Activated T-helper 17 cell treated with anti-CD3 and anti-CD28 coated beads, Interleukin-2, amount 50 U/mL, for 72 hours (primary cell): ENCODE measurements at places on chromosomes 1 and 21.
A peak's percentile ranks its signal among the peaks of the same experiment; 100 is the strongest.

DNA sequence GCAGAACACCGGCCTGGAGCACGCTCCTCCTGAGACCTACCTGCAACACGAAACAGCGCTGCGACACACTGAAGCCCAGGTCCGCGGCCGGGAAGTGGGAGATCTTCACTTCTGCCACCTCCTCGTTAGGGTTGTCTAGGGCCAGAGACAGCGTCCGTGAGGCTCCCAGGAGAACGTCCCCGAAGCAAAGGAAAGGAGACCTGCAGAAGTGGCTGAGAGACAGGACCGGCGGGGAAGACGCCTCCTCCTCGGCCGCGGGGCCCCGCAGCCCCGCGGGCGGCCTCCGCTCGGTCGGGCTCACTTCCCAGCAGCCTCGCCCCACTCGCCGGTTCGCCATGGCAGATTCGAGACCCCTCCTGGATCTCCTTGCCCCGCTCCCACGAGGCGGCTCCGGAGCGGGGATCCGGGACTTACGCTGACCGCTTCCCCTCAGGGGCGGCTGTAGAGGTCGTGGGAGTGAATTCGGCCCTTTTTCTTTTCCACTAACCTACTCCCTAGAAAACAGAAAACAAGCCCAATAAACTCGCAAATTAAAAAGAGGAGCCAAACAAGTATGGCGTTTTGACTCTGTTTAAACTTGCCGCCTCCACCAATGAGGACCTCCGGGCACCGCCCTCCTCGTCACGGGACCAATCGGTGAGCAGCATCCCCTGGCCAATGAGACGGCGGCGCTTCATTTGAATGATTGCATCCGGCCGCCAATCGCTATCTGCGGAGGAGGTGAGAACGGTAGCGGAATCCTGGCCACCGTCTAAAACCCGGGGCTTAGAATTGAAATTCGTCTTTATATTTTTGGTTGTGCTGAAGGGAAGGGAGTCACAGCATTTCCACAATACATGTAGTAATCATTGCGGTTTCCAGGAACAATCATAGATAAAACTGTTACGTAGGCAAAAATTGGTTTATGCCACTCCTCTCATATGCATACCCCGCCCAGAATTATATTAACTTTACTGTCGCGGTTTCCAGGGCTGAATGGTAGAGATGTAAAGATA is at the start of gene ASPM:
TSS of gene ASPM (minus strand) at position 569 of the 995 bp plus-strand sequence. CDS start at position 337, 232 bp downstream.
- H3K27ac ChIP-seq: peak within 1 kb of the TSS; percentile 83
- no peaks in the 10 kb centered on the region for H3K27me3 ChIP-seq
- peaks cover 5% of the 10 kb centered on the region for H3K4me1 ChIP-seq
- H3K36me3 ChIP-seq: peaks cover 13% of the 10 kb centered on the region

- H3K4me3 ChIP-seq: peak overlapping the region; percentile 80
- peak; percentile 66 for ATAC-seq
- no peak overlapping the region for H3K27ac ChIP-seq
- peaks cover 58% of the 10 kb centered on the region for H3K27me3 ChIP-seq
Measured at GRCh38 chr1:183023601-183024316, 539 bp downstream of the LAMC1 start.

GRCh38 chr1:231694465-231695077 is 68.0 kb downstream of the DISC1 start:
- peaks cover 4% of the 10 kb centered on the region for H3K36me3 ChIP-seq
- H3K4me1 ChIP-seq: peaks cover 4% of the 10 kb centered on the region
- no peak overlapping the region for H3K4me3 ChIP-seq
- ATAC-seq: no peak
- H3K27me3 ChIP-seq: no peaks in the 10 kb centered on the region

- peaks cover 67% of the 10 kb centered on the region for H3K27me3 ChIP-seq
- no peak for ATAC-seq
- no peaks in the 10 kb centered on the region for H3K36me3 ChIP-seq
- H3K4me3 ChIP-seq: peak overlapping the region; percentile 26
- no peak overlapping the region for H3K27ac ChIP-seq
Measured at GRCh38 chr1:9204156-9204720, 30.3 kb upstream of the H6PD start.

DNA sequence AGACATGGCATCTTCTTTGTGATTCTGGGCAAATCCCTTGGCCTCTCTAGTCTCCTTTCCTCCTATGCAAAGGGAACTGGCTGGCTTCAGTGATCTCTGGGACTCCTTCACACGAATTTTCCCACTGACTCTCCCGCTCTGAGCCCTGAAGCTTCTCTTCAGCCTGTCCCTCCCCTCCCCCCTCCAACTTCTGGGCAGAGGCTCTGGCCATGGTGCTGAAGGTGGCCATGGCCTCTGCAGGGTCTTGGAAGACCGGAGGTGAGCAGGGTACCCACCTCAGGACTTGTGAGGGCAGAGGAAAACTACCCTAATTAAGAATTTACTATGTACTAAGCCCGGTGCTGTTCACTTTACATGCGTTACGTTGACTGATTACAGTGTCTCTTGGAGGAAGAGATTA is 29.4 kb upstream of the POU3F1 start:
- peaks cover 34% of the 10 kb centered on the region for H3K27me3 ChIP-seq
- no peak overlapping the region for H3K4me3 ChIP-seq
- ATAC-seq: no peak
- no peaks in the 10 kb centered on the region for H3K4me1 ChIP-seq

- peak overlapping the region; percentile 98 for H3K27ac ChIP-seq
- ATAC-seq: no peak
- peaks cover 15% of the 10 kb centered on the region for H3K4me1 ChIP-seq
- peak overlapping the region; percentile 89 for H3K4me3 ChIP-seq
- peaks cover 59% of the 10 kb centered on the region for H3K36me3 ChIP-seq
Measured at GRCh38 chr1:8879464-8879921, 1.0 kb upstream of the ENO1 start.

GRCh38 chr1:43980255-43981134 is 1.5 kb downstream of the B4GALT2 start:
- peak overlapping the region; percentile 40 for H3K27ac ChIP-seq
- no peak for ATAC-seq
- H3K36me3 ChIP-seq: peaks cover 54% of the 10 kb centered on the region
- peak overlapping the region; percentile 83 for H3K4me3 ChIP-seq
- H3K4me1 ChIP-seq: peaks cover 40% of the 10 kb centered on the region

DNA sequence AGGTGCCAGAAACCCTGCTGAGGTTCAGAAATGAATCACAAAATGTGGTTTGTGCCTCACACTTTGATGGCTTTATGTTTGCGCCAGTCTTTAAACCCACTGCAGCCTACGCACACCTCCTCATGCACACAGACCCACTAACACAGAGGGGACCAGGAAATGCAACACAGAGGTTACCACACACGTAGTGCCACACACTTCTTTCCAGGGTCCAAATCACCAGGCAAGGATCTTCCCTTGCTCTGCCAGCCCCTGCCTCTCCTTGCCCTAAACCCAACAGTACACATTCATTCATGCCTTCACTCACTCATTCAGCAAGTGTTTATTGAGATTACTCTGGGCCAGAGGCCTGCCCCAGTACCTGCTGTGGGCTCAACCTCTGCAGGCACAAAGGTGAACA is 17.5 kb downstream of the MAB21L3 start:
- ATAC-seq: peak; percentile 87
- no peaks in the 10 kb centered on the region for H3K36me3 ChIP-seq
- H3K4me3 ChIP-seq: peak overlapping the region; percentile 31
- peaks cover 21% of the 10 kb centered on the region for H3K4me1 ChIP-seq
- peaks cover 5% of the 10 kb centered on the region for H3K27me3 ChIP-seq
- peak overlapping the region; percentile 78 for H3K27ac ChIP-seq
